ENCODE measurements at places on chromosomes 7 and 10.

- no peak for DNase-seq
These were observed 3.6 kb upstream of the NOC3L start for GRCh38 chr10:94366382-94366781.

DNA sequence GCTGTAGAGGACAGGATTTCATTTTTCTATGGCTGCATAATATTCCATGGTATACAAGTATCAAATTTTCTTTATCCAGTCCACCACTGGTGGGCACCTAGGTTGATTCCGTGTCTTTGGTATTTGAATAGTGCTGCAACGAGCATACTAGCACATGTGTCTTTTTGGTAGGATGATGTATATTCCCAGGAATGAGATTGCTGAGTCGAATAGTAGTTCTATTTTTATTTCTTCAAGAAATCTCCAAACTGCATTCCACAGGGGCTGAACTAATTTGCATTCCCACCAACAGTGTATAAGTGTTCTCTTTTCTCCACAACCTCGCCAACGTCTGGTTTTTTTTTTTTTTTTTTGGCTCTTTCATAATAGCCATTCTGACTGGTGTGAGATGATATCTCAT, 550.0 kb downstream of the REEP3 start:
- DNase-seq, result no peak

GRCh38 chr10:75717126-75717916, 285.9 kb downstream of the LRMDA start:
- DNase-seq, result no peak

GRCh38 chr7:150665896-150666295, 19.6 kb upstream of the GIMAP2 start:
- DNase-seq, result peak; percentile 63

GRCh38 chr7:138170959-138171703, 94.9 kb downstream of the AKR1D1 start:
- DNase-seq, result no peak

GRCh38 chr10:77311186-77311585, 326.4 kb downstream of the KCNMA1 start:
- DNase-seq, result no peak

GRCh38 chr7:17871815-17872533, 68.3 kb downstream of the SNX13 start:
- DNase-seq, result no peak

GRCh38 chr7:150820578-150821198, 20.1 kb downstream of the TMEM176A start:
- no peak for DNase-seq

DNA sequence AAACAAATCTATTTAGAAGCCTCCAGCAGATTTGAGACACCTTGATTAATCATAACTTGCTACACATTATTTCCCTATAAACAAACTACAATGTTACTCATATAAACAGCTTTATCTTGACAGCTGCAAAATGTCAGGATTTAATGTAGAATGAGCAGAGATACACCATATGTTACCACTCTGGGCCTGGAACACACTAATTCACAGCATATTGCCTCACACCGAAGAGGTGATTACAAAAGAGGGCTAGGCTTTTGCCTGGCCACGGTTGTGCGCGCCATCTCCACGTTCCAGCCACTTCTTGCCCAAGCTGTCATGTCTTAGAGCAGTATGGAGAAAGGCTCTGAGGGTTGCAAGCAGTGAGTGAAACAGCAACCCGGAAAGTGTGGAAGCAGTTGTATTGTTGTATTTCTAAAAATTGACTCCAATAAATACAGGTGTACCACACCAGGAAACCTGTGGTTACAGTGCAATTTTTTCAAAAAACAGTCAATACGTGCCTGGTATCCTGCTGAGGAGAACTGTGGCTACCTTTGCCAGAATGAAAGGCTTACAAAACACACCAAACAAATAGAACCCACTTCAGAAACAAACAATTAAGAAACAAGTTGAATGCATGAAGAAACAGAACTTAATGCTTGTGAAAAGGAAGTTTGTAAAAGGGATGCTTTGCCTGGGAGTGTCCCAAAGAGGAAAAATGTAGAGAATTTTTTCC, 498.1 kb downstream of the PLXNA4 start:
- DNase-seq, result no peak

- peak; percentile 5 for DNase-seq
These were observed 33.9 kb downstream of the PTER start for GRCh38 chr10:16470747-16471146.

DNA sequence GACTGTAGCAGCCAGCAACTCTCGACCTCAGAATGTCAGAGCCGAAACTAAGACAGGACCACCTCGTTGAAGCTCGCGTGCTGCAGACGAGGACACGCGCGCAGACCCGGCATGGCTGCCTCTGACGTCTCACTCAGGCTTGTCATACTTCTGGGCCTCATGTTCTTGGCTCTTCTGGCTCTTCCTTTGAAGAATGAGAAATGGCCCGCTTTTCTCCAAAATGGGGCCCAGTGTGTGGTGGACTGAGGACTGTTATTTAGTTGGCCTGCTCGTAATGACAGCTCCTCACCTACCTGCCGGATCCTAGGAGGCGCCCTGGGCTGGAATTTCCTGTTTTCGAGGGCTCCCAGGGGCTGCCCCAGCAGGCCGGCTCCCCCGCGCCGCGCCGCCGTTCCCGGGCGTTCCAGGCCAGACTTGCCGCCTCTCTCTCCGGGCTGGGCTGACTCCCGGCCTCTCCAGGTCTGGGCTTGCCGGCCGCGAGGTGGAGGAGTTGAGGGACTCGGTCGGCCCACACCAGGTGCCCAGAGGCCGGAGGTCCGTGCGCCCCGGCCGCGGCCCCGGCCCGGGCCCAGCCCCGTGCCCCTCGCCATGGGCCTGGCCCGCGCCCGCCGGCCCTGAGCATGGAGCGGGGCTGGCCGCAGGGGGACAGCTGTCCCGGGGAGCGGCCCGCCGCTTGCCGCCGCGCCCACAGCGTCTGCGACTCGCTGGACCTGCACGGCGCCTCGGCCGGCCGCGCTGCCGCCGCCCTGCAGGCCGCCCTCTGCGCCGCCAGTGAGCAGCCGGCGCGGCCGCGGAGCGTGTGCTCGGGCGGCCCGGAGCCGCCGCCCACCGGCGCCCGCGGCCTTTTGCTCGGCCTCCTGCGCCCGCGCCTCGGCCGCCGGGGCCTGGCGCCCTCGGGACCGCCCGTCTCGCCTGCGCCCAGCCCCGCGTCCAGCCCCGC, 28.1 kb downstream of the AGAP3 start:
- DNase-seq, result no peak

- no peak for DNase-seq
These were observed 112.2 kb downstream of the MYO3A start for GRCh38 chr10:26046073-26046700.

DNA sequence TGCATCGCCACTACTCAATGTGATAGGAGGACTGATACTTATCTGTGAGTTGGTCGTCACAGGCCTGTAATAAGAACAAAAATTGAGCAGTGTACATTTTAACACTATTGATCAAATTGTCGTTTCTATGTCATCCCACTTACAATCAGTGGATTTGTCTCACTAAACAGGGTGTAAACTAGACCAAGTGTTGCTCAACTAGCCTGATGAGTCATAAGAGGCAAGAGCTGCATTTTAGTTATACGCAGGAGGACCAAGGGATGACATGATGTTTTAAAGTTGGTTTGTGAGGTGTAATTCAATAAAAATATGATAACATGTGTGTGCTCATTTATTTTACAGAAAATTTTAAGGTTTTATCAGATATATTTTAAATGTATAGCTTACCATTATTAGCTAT, 1239.2 kb downstream of the REEP3 start:
- DNase-seq, result no peak

GRCh38 chr10:64067009-64067606, 545.9 kb downstream of the REEP3 start:
- DNase-seq, result no peak

GRCh38 chr10:5632446-5632845, 33.9 kb downstream of the ASB13 start:
- no peak for DNase-seq

DNA sequence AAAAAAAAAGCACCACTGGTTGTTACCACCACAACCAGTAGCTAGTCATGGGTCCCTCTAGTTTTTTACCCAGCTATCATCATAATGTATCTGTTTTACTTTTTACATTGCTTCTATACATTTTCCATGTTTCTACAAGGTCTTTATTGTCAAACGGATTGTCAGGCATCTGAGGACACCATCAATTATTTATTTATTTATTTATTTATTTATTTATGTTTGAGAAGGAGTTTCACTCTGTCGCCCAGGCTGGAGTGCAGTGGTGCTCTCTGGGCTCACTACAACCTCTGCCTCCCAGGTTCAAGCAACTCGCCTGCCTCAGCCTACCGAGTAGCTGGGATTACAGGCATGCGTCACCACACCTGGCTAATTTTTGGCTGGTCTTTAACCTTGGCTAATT, 29.0 kb upstream of the HNRNPH3 start:
- DNase-seq, result no peak

DNA sequence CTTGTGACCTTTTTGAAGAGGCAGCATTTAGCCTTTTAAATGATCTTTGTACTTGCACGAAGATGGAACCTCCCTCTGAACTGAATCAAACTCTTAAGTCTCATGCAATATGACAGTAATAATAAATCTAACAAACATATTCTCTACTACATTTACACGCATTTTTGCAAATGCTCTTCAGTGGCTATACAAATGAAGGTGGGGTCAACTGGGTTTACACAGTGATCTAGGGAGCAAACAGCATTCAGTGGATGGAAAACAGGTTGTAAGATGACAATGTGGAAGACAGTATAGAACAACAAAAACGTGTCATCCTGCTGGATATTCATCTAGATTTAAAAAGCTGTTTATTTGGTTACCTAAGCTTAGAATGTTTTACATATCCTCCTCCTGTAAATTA, 7.5 kb downstream of the CCDC186 start:
- no peak for DNase-seq

DNA sequence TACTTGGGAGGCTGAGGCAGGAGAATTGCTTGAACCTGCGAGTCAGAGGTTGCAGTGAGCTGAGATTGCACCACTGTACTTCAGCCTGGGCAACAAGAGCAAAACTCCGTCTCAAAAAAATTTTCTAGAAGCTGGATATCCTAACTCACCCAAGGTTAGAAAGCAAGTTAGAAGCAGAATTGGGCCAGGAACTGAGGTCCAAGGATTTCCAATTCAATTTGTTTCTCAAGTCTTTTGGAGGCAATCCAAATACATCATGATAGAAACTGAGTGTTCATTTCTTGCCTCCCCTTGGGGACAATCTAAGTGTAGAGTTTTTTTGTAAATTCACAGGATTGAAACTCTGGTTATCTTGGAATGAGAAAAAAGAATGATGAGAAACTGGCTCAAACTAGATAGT, 45.5 kb downstream of the LAMB1 start:
- no peak for DNase-seq

DNA sequence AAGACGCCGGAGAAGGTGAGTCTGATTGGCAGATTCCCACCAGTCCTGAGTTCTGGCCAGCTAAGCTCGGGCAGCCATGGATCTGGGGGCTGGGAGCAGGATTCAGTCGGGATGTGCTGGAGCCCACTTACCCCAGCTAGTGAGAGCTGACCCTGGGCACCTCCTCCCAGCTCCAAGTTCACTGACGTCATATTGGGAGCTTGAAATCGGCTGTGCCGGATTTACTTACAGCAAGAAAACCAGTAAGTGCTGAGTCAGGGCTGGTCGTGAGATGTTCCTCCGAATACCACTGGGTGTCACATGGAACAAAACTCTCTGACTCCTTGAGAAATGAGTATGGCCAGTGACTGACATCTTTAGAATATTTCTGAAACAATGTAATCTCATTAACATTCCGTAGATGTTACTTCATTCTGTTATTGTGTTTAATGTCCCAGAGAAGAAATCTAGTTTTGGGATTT, 621.2 kb downstream of the SDK1 start:
- no peak for DNase-seq

DNA sequence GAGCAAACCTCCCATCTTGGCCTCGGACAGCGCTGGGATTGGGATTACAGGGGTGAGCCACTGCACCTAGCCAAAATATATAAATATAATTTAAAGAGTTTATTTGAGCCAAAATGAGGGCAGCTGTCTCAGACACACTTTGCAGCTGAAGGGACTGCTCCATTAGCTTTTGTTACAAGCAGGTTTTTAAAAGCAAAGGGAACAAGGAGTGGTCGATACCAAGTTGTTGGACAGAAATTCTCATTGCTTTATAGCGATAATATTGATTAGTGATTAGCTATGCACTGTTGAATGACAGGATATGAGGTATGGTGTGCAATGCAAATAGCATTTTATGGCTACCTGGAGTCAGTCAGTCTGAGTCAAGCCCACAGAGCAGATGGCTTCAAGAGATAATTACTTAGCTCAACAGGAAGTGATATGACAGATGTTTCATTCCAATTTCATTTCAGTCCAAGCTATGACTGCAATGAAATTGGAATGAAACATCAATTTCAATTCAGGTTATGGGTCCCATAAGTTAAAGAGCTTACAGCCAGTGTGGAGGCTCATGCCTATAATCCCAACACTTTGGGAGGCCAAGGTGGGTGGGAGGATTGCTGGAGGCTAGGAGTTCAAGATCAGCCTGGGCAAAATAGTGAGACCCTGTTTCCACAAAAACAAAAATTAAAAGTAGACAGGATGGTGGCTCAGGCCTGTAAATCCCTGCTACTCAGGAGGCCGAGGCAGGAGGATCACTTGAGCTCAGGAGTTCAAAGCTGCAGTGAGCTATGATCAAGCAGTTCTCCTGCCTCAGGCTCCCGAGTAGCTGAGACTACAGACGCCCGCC, 23.1 kb downstream of the TYW1 start:
- DNase-seq, result no peak

- no peak for DNase-seq
These were observed 109.4 kb downstream of the SUGCT start for GRCh38 chr7:40244226-40244625.

DNA sequence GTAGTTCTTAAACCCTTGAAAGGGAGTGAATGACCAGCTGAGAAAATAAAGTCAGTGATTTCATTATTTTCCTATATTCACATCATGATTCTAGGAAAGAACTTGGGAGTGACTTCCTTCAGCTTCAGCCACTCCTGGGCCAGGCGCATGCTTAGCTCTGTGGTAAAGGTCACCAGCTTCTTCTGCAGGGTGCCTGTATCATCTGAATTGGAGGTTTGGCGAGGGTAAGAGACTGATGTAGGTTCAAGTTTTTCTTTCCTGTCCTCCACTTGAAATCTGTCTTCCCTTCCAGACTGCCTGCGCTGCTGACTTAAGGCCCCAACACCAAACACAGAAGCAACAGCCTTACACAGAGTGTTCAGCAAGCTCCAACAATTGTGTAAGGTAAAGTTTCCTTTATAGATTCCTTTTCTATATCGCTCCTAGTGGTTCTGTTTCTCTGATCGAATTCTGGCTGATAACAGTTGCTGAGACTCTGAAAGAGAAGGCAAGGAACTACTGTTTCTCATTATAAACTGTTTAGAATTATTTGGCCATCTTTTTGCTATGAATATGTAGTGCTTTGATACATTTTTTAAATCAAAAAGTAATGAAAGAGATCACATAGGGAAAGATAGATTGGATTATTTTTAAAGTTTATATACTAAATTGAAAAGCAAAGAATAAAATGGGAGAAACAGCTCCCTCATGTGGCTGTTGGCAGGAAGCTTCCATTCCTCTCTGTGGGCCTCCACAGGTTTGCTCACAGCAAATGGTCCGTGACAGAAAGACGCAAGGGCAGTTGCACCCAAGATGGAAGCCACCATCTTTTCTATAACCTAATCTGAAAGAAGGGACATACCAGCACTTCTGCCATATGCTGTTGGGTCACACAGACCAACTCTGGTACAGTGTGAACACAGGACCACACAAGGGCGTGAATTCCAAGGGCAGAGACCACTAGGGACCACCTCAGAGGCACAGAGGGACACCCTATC, 14.0 kb downstream of the GATAD1 start:
- DNase-seq, result peak; percentile 22

GRCh38 chr10:12480440-12480839, 131.1 kb downstream of the CAMK1D start:
- DNase-seq, result no peak
